ENCODE measurements at places on chromosomes 13 and 19.

- DNase-seq, result no peak
These were observed 57.3 kb upstream of the PCDH8 start for GRCh38 chr13:52905701-52906100.

DNA sequence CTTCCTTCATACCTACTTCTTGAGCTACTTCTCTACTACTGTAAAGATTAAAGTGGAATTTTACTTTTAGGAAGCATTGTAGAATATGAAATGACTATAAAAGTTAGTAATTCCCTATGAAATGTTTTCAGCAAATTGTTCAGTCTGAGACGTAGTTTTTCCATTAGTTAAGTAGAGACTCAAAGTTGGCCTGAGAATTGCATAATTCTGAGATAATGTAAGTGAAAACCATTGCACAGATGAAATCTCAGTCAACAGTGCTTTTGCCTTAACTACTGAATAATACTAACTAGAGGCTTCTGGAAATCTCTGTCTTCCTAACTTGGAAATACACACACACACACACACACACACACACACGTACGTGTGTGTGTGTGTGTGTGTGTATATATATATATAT is 125.9 kb downstream of the FGF14 start:
- DNase-seq, result no peak

DNA sequence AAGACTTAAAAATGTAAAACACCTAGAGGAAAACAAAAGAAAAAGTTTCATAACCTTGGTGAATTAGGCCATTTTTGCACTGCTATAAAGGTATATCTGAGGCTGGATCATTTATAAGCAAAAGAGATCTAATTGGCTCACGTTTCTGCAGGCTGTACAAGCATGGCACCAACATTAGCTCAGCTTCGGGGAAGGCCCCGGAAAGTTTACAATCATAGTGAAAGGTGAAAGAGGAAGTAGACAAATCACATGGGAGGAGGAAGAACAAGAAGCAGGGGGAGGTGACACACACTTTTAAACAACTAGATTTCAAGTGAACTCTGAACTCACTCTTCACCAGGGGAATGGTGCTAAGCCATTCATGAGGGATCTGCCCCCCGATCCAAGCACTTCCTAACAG is 1358.5 kb upstream of the PCDH9 start:
- no peak for DNase-seq

DNA sequence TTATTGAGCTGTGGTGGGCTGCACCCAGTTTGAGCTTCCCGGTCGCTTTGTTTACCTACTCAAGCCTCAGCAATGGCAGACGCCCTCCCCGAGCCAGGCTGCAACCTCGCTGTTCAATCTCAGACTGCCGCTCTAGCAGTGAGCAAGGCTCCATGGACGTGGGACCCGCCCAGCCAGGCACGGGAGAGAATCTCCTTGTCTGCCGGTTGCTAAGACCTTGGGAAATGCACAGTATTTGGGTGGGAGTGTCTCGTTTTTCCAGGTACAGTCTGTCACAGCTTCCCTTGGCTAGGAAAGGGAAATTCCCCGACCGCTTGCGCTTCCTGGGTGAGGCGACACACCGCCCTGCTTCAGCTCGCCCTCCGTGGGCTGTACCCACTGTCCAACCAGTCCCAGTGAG is 27.7 kb upstream of the UBAC2 start:
- no peak for DNase-seq

DNA sequence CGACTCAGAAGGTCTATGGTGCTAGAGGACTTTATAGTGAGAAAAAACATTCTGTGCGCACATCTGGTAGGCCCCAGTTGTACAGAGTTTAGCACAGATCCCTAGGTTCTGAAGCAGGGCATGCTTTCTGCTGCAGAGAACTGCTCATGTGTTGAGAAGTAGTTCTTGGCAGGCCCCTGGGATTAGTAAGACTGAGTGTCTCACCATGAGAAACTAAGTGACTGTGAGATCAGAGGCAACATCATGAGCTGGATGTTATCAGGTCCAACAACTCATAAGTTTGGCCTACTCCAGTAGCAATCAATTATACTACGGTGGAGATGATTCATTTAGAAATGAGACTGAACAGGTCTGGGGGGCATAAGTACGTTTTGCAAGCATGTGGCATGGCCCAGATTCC is 507.4 kb upstream of the KLF12 start:
- no peak for DNase-seq

GRCh38 chr13:74062933-74063332 is 71.3 kb downstream of the KLF12 start:
- DNase-seq, result no peak

All from NCI-H1048 (cell line).